ENCODE measurements at places on chromosomes 2 and 18. TPM values are rescaled to one million over a fixed set of nuclear protein-coding genes. Genes with fewer than 3 reads are reported as not detected.
A peak's percentile ranks its signal among the peaks of the same experiment; 100 is the strongest.

Gene ZSWIM2
- not detected for total RNA-seq

- DNase-seq: peak; percentile 23
Observed at GRCh38 chr2:42823744-42824453, 31.5 kb upstream of the HAAO start.

DNA sequence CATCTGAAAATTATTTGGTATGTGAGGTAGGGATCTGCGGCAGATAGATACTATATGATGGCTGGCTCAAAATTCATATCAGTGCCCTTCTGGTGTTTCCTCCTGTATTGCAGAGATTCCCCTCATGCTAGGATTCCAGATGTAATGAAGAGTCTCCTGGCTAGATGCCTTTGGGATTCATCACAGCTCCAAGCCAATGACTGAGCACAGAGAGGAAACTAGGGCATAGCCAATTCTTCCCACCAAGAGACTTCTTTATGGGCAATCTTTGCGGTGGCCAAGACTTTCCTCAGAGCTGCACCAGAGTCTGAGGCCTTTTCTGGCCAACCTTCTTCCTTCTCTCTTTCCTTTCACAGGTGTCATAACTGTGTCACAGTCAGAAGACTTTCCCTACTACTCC is 25.5 kb upstream of the CIB4 start:
- no peak for DNase-seq

- DNase-seq: no peak
Observed at GRCh38 chr18:33469699-33470098, 29.2 kb upstream of the CCDC178 start.

GRCh38 chr2:179580378-179581146 is 280.9 kb downstream of the ZNF385B start:
- DNase-seq: no peak

All from right atrium auricular region (tissue), 2 donors.